HCT116 (cell line): ENCODE measurements at places on chromosomes 12 and 14. TPM values are rescaled to one million over a fixed set of nuclear protein-coding genes. Genes with fewer than 3 reads are reported as not detected.

Gene POTEM
- total RNA-seq = not detected

Gene HECTD1
- 160 TPM for total RNA-seq

DNA sequence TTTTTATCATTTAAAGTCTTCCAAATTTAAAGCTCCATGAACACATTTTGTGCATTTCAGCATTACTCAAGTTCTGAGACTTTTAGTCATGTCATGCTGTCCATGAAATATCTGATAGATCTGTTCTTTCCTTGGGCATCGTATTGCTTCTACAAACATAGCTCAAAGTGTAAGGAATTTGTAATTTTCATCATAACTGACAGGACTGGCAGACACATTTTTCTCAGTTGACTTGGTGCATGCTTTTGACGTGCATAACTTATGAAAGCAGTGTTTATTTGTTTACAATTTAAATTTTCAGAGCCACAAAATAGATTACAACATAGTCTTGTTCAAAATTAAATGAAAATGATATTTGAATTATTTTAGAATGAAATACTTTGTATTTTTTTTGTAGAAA is 812.1 kb upstream of the NOVA1 start:
- H3K27me3 ChIP-seq = no peaks in the 10 kb centered on the region
- H3K4me1 ChIP-seq = no peaks in the 10 kb centered on the region
- no peak overlapping the region for H3K4me3 ChIP-seq
- no peak for DNase-seq
- H3K27ac ChIP-seq = no peak overlapping the region
- H3K36me3 ChIP-seq = no peaks in the 10 kb centered on the region

- no peak for DNase-seq
- H3K4me1 ChIP-seq = peaks cover 18% of the 10 kb centered on the region
- H3K4me3 ChIP-seq = no peak overlapping the region
These were observed 109.5 kb upstream of the RAP1B start for GRCh38 chr12:68501226-68501625.
